ENCODE measurements at places on chromosomes 16 and 17. TPM values are rescaled to one million over a fixed set of nuclear protein-coding genes. Genes with fewer than 3 reads are reported as not detected.

NXN gene
- total RNA-seq, result 27.1 TPM

TMED6 gene
- 0.20 TPM for total RNA-seq

PTX4 gene
- 0.20 TPM for total RNA-seq

DYNLL2 gene
- 28.5 TPM for total RNA-seq

CX3CL1 gene
- total RNA-seq, result 4.2 TPM

CTRB1 gene
- total RNA-seq, result not detected

CHRNE gene
- total RNA-seq, result 2.8 TPM

QRICH2 gene
- 5.5 TPM for total RNA-seq

NR1D1 gene
- 6.2 TPM for total RNA-seq

HOXB2 gene
- total RNA-seq, result 7.5 TPM

VMO1 gene
- total RNA-seq, result 0.33 TPM

DHX58 gene
- 11.3 TPM for total RNA-seq

NLRC3 gene
- total RNA-seq, result under 0.01 TPM

ACSM2B gene
- total RNA-seq, result not detected

OR1F1 gene
- 0.07 TPM for total RNA-seq

KRTAP4-5 gene
- total RNA-seq, result not detected

KRTAP1-1 gene
- total RNA-seq, result not detected

RNF227 gene
- 6.9 TPM for total RNA-seq

KRT32 gene
- total RNA-seq, result not detected

PRR35 gene
- total RNA-seq, result not detected

TP53TG3 gene
- not detected for total RNA-seq

PRDM7 gene
- total RNA-seq, result not detected

C16orf46 gene
- 1.0 TPM for total RNA-seq

HIGD1B gene
- not detected for total RNA-seq

CTF1 gene
- total RNA-seq, result 4.0 TPM

TMEM238L gene
- not detected for total RNA-seq

CEP295NL gene
- total RNA-seq, result 2.2 TPM

SEZ6L2 gene
- total RNA-seq, result 65.5 TPM

All from smooth muscle cell of the pulmonary artery (primary cell).